ENCODE measurements at places on chromosomes 1 and 21. TPM values are rescaled to one million over a fixed set of nuclear protein-coding genes. Genes with fewer than 3 reads are reported as not detected.

DNA sequence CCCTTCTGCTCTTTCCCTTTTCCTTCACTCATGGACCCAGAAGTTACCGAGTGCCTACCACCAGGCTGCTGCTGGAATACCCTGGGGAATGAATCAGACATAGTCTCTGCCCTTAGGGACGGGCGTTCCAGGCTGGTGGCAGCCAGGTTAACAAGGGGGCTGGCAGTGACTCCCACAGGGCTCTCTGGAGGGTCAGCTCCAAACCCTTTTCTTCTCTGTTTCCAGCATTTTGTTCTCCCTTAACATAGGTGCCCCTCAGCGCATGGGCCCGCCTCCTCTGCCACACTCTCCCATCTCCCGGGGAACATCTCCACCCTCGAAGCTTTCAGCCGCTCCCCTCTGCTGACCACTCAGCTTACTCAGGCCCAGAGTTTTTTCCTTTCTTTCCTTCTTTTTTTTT, 62.9 kb upstream of the LRP8 start:
- DNase-seq = no peak

GRCh38 chr1:29488794-29489311, 252.5 kb downstream of the PTPRU start:
- no peak for DNase-seq

Gene LYST
- total RNA-seq = 20.1 TPM

Gene OTUD7B
- 35.2 TPM for total RNA-seq

GRCh38 chr1:217993439-217993838, 291.7 kb upstream of the RRP15 start:
- no peak for DNase-seq

GRCh38 chr1:234331507-234331906, 41.7 kb upstream of the COA6 start:
- no peak for DNase-seq

DNA sequence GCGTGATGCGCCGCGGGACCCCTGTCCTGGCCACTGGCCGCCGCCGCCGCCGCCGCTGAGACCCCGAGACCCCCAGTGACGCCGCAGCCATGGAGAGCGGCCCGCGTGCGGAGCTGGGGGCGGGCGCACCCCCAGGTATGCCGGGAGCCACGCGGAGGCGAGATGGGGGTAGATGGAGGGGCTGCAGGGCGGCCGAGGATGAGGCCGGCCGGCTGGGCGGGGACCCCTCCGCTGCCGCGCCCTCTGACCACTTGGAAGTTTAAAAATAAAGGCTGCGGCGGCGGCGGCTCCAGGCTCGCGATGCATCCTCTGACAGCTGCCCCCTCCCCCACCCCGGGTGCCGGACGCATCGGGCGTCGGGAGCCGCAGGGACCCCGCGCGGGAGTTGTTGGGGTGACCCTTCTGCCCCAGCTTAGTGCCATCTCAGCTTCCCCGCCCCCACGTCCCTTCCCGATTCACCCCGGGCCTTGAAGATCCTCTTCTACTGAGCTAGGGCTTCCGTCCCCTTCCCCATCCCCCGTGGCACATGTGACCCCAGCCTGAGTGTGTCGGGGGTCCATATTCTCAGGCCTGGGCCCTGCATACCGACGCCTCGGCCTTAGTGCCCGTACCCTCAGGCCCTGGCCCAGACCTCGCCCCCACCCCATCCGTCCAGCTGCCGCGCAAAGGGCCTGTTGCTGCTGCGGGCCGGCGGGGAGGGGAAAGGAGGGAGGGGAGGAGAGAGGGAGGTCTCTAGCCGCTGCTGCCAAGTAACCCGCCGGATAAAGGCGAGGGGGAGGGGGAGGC, 562 bp downstream of the MAP7D1 start:
- peak; percentile 56 for DNase-seq

DNA sequence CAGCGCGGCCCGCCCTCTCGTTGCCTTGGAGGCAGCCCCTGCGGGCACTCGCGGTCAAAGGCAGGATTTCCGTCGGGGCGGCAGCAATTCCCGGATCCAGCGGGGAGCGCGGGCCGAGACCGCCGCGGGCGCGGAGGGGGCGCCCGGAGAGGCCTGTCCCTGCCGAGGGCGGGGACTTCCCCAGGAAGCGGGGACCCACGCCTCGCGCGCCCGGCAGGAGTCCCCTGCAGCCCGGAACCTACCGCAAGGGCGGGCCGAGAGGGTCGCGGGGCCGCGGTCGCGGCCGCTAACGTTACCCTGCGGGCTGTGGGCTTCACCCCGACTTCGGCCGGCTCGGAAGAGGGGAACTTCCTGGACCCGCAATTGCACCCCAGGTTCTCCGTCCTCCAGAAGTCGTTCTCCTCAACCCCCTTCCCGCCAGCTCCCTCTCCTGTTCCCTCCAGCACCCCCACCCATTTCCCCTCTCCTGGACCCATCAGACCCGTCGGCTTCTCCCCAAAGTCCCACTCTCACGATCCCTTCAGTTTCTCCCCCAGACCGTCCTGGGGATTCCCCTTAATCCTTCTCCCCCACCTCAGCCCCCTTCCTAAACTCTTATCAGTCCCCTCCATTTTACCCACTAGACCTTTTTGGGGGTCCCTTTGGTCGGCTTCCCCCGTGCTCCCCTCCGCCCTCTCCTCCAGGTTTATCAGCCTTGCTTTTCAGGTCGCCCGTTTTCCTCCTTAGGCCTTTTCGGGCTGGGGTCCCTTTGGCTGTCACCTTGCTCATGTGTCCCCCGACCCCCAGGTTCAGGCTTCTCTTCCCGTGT, 604 bp downstream of the FGR start:
- no peak for DNase-seq

- DNase-seq = no peak
These were observed 19.9 kb downstream of the FAM89A start for GRCh38 chr1:231020139-231020601.

Gene SYCP1
- total RNA-seq = not detected

Gene CDCA8
- 2.5 TPM for total RNA-seq

Gene CA14
- 2.4 TPM for total RNA-seq

DNA sequence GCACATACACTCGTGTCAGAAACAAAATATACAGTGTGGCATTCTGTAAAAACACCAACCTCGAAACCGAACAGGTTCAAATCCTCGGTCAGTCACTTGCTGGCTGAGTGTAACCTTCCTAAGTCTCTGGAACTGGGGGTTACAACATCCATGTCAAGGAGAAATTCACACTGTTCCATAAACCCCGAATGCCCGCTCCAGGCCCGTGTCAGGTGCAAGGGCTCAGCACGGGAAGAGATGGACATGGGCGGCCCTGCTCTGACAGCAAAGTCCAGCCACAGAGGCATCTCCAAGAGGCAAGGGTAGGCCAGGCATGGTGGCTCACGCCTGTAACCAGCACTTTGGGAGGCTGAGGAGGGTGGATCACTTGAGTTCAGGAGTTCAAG, 79.5 kb downstream of the SLC66A1 start:
- DNase-seq = no peak

Gene LHX8
- 0.83 TPM for total RNA-seq

- DNase-seq = no peak
These were observed 506 bp upstream of the SRP9 start for GRCh38 chr1:225777058-225777582.

Gene PTPRU
- 17.7 TPM for total RNA-seq

DNA sequence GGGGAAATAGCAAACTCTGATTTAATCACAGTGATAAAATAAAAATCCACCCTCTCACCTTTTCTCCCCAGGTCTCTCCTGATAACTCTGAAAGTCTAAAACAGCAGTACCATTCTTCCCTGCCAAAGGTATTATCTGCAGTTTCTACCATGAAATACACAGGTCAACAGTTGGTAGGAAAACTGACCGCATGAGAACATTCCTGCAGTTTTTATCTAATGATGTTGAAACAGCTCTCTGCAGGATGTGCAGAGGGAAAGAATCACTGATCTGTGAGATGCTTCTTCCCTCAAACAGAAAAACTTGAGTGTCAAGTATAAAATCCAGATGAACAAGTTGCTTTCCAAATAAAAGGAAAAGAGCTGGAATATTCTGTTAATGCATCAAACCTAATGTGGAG, 39.1 kb downstream of the KCNJ6 start:
- no peak for DNase-seq

GRCh38 chr1:231594123-231594522, 32.5 kb upstream of the DISC1 start:
- no peak for DNase-seq
